ENCODE measurements at places on chromosomes 3 and 15.

- no peak for DNase-seq
Observed at GRCh38 chr3:143151004-143151731, 31.6 kb downstream of the CHST2 start.

DNA sequence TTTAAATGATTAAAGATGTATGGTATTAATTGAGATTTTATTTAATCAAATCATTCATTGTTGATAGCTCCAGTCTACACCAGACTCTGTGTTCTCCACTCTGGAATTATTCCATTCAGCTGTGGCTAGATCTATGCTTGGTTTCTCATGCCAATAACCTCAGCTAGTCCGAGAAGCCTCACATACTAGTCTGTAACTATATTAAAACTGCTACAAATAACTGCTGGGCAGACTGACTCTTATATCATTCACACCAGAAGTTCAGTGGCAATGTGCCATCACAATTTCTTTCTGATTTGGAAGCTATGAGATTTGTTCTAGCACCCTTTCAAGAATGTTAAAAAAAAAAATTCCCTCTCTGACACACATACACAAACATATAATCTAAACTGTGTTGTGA is 947.3 kb downstream of the ROBO1 start:
- no peak for DNase-seq

- DNase-seq, result peak; percentile 75
Observed at GRCh38 chr15:94582368-94582767, 351.0 kb downstream of the MCTP2 start.

GRCh38 chr3:138114988-138115971 is at the start of gene DZIP1L:
Gene DZIP1L, minus strand, starts transcription at chr3:138115608. Its CDS starts 11,637 bp downstream, at chr3:138103971.
- DNase-seq, result peak; percentile 78

All from hematopoietic multipotent progenitor cell treated with erythropoietin and hydrocortisone succinate and interleukin-3 and kit ligand, for 4 days (in vitro differentiated cells).